Occipital lobe (tissue), 3 donors: ENCODE measurements at places on chromosomes 1 and 21. TPM values are rescaled to one million over a fixed set of nuclear protein-coding genes. Genes with fewer than 3 reads are reported as not detected.

The OR2T2 gene
- total RNA-seq, result not detected

The B3GALT2 gene
- 160 TPM for total RNA-seq

The RAP1A gene
- 31.0 TPM for total RNA-seq

The MECR gene
- total RNA-seq, result 15.8 TPM

The TMEM51 gene
- 1.4 TPM for total RNA-seq

The STYXL2 gene
- total RNA-seq, result 0.16 TPM

The SV2A gene
- 71.4 TPM for total RNA-seq

The VCAM1 gene
- total RNA-seq, result 24.3 TPM

The GBP7 gene
- total RNA-seq, result not detected

The CD48 gene
- 1.1 TPM for total RNA-seq

The CDC42BPA gene
- total RNA-seq, result 202 TPM

The DFFB gene
- total RNA-seq, result 12.6 TPM

The E2F2 gene
- 0.78 TPM for total RNA-seq

The SIM2 gene
- not detected for total RNA-seq

The S100A3 gene
- total RNA-seq, result not detected

The VANGL2 gene
- total RNA-seq, result 12.5 TPM

The GBP3 gene
- total RNA-seq, result 0.94 TPM

The OR2T8 gene
- total RNA-seq, result not detected

The FAM163A gene
- under 0.01 TPM for total RNA-seq

The ADGRL2 gene
- 130 TPM for total RNA-seq

The KCNE1 gene
- total RNA-seq, result 0.16 TPM

The CFHR4 gene
- total RNA-seq, result 0.31 TPM

The ADGRL4 gene
- total RNA-seq, result 3.1 TPM

The VWA1 gene
- total RNA-seq, result 4.1 TPM

The TSPEAR gene
- not detected for total RNA-seq
